ENCODE measurements at places on chromosomes 11 and 22.

- DNase-seq, result peak; percentile 79
Observed at GRCh38 chr11:66510271-66510989, at the start of gene BBS1. Gene BBS1 (plus strand): TSS chr11:66510635. CDS start chr11:66510660, 25 bp downstream.

GRCh38 chr11:62004473-62004872 lies 37.0 kb upstream of the FTH1 start:
- no peak for DNase-seq

GRCh38 chr11:111605681-111606080 lies 3.4 kb downstream of the SIK2 start:
- no peak for DNase-seq

- peak; percentile 69 for DNase-seq
Observed at GRCh38 chr11:62402226-62402959, 16.4 kb upstream of the SCGB1A1 start.

DNA sequence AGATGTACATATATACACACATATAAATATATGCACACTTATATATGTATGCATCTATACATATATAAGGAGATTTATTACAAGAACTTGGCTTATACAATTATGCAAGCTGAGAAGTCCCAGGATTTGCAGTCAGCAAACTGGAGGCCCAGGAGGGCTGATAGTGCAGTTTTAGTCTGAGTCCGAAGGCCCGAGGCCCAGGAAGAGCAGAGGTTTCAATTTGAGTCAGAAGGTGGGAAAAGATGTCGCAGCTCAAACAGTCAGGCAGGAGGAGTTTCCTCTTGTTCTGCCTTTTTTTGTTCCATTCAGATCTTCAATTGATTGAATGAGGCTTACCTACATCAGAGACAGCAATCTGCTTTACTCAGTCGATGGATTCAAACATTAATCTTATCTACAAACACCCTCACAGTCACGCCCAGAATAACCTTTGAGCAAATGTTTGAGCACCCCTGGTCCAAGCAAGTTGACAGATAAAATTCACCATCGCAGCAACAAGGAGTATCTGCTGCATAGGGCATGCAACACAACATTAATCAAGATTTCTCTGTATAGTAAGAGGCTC lies 4.0 kb upstream of the SGSM1 start:
- no peak for DNase-seq

DNA sequence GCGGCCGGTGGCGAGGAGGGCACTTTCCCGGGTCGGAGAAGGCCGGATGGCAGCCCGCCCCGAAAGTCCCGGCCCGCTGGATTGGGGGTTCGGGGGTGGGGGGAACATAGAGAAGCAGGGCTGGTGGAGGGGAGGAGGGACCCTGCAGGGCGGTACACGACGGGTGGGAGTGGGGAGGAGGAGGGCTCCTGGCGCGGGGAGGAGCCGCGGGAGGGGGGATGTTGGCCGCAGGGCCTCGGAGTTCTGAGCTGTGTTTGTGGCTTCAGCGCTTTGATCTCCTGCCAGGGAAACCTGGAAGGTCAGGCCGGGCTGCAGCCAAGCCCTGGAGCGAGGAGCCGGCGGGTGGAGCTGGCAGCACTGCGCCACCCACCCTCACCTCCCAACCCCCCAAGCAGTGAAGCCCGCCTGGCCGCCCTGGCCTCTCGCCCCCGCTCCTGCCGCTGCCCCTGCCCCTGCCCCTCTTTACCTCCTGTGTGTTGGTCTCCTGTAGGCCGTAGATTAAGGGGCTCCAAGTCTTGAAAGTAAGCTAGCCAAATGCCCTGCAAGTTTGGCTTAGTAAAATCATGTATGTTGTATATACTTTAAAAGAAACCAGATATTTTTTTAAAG lies 30.9 kb downstream of the C22orf31 start:
- peak; percentile 74 for DNase-seq

- no peak for DNase-seq
Observed at GRCh38 chr11:101434026-101434643, 149.7 kb downstream of the TRPC6 start.

DNA sequence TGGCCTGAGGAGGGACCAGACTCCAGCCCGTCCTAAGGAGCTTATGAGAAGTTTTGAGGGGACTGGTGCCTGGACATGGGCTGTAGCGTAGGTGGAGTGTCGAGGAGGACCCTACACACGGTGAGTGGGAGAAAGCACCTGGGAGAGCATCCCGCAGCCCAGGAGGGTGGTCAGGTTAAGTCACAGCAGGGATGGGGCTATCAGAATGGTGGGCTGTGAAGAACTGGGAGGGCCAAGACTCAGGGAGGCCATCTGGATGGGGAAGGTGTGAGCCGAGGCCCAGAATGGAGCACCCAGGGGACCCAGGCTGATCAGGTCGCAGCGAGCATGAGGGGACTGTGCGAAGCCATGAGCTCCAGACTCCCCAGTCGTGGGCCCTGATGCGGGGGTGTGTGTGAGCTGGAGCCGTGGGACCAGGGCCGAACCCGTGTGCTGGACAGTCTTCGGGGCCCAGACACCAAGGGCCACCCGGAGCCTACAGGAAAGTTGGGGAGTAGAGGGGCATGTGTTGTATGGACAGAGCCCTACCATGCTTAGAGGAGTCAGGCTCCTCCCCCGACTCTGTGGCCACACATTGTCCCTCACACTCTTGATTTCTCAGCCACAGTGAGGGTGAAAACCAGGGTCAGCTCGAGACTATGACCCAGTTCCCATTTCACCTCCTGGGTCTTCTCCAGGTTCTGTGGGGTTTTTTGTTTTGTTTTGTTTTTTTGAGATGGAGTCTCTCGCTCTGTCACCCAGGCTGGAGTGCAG lies 54.3 kb downstream of the BCR start:
- no peak for DNase-seq

DNA sequence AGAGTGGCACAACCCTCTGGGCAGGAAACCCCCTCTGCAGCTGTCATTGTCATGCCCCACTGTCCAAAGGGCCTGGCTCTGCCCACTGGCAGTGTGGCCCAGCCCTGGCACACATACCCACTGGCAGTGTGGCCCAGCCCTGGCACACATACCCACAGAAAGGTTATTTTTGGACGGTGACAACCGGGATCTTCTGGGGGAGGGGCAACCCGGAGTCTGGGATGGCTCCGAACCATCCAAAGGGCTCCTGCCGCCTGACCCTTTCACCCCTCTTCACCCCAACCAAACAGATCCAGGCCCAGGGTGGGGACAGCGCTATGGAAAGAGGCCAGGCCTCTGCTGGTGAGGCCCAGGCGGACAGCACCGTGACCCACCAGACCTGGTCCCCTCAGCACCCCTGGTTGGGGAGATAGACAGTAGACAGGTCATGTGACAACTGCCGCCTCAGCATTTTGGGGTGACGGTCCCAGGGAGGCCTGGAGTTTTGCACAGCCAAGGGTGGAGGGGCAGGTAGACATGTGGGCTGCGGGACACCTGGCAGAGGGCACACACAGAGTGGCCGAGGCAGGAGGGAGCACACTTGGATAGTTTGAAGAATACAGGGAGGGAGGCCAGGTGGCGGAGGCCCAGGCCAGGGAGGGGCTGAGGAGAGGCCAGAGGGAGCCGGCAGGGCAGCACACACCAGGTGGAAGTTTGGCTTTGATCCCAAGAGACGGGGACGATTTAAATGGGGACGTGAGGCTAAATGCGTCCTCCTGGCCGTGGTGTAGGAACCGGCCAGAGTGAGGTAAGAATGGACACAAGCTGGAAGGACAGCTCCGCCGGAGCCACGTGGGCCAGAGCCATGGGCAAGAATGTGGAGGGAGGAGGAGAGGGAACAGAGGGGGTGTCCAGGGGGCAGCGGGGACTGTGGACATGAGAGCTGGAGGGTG lies 2.9 kb downstream of the MAPK12 start:
- no peak for DNase-seq

DNA sequence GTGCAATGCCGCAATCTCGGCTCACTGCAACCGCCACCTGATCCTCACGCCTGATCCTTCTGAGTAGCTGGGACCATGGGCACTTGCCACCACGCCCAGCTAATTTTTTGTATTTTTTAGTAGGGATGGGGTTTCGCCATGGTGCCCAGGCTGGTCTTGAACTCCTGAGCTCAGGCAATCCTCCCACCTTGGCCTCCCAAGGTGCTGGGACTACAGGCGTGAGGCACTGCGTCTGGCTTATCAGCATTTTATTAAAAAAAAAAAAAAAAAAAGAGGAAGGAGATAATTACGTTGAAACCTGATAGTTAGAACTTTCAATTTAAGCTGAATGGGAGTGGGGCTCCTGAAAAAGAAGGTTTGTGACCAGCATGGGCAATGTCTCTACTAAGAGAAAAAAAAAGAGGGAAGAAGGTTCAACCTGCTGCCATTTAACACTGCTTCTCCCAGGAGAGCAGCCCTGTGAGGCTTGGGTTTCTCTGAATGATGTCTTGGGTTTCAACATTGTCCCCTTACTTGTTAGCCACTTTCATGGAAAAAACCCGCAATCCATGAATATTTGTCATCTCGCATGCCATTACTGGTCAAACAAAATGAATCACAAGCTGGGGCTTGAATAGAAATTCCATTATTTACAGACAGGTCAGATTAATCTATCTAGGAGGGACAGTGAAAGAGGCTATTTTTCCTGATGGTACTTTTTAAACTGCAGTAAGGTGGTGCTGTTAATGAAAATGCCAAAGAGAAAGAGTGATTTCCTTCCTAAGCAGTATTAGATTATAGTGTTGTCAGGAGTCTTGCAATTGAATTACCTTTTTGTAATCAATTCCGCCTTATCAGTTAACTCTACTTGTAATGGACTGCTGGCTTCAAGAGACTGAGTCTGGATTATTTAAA lies 72.5 kb downstream of the PACS1 start:
- no peak for DNase-seq

- DNase-seq, result peak; percentile 30
Observed at GRCh38 chr11:10304495-10305261, at the start of gene ADM. Gene ADM (plus strand): TSS chr11:10305073. CDS start chr11:10305701, 628 bp downstream.

GRCh38 chr11:70568035-70568813 lies 169.9 kb downstream of the CTTN start:
- DNase-seq, result no peak

- DNase-seq, result peak; percentile 69
Observed at GRCh38 chr22:23385678-23386631, 194.1 kb downstream of the IGLL1 start.

DNA sequence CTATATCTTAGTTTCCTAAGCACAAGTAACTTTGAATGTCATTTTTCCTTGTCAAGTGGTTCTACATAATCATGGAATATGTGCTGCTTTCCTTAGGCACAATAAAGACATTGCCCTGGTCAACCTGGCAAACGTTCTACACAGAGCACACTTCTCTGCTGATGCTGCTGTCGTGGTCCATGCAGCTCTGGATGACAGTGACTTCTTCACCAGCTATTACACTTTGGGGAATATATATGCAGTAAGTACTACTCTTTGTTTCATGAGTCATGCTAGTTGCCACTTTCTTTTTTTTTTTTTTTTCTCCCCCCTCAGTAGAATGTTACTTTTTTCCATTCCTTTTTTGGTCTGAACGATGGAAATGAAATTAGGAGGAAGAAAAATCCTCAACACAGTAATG lies 38.5 kb downstream of the TTC17 start:
- no peak for DNase-seq

DNA sequence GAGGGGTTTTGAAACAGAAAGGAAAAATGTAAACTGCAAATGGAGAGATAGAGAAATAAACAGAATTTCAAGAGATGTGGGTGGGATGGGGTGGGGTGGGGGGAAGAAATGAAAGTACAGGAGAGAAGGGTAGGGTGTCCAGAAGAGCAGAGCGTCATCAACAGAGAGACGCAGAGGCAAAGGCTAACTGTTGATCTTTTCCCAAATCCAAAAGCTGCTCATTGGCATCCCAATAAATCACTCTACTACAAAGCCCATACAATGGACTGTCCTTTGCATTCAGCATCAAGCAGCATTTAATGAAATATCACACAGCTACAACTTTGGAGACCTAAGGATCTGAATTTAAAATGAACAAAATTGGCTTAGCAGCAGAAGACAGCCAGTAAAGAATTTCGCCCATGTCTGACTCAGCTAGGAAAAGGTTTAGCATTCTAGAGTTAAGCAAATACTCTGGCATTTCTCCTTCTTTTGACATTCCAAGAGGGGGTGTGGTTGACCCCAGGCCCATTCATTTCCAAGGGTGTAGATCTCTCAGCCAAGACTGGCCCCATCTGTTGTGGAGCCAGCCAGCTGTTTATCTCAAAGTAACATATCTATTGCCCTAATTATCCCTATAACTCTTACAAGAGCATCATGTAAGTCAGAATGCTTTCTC lies 1.5 kb downstream of the RAB30 start:
- DNase-seq, result no peak

DNA sequence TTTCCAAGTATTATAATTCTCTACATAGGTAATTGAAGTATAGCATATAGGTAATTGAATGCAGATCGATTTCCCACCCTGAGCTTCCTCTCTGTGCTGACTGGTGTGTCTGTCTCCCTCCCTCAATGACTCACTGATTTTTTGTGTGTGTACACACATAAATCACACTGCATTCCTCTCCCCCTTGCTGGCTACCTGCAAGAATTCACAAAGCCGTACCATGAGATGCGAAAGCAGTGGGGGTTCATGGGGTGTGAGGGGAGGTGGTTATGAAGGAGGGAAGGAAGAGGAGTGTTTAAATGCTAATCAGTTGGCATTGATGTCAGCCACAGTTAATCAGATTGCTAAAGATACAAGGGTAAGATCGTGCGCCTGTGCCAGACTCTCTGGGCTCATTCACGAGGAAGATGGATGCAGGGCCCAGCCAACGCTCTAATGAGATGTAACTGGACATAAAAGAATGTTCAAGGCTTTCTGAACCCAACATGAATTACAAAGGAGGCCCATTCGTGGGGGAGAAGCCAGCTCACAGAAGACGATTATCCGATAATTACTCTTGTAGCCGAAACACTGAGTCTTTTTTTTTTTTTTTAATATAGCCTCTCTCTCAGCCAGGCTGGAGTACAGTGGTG lies 107.4 kb downstream of the SEZ6L start:
- no peak for DNase-seq

DNA sequence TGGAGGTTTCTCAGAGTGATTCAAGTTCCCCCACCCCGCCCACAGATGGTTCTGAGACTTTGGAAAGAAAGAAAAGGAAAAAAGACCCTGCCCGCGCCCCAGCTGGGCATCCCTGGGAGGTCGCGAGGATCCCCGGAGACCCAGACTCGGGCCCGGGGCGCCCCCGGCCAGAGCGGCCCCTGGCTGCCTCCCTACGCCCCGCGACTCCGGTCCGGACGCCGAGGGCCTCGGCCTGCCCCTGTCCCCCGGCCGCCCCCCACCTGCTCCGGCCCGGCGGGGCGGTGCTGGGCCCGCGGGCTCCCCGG lies 2.3 kb upstream of the AIFM3 start:
- no peak for DNase-seq

DNA sequence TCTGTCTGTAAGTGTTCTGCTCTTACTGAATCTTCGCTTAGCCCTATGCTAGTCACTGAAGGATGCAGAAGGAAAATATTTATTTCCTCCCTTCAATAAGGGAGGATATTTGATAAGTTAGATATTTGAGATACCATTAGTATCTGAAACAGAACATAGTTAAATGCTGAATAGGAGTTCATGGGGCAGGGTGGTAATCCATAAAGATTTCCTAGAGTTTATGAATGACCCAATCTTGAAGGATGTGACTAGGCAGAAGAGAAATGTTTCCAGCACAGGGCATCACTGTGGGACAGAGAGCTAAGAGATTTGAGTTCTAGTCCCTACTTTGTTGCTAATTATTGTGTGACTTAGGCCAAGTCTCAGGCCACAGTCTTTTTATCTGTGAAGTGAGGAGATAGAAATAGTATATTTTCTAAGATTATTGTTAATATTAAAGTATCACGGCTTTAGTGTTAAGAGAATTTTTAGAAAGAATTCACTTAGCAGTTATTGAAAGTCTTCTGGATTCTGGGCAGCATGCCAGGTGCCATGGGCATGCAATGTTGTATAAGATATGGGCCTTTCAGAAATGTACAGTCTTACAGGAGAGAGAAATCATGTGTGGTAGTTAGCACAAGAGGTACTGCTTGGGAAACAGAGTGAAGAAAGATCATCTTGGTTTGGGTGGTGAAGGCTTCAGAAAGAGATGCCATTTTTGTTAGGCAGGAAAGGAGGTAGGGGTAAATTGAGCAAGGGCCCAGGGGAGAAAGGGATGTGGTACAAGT lies 24.0 kb downstream of the SWAP70 start:
- peak; percentile 82 for DNase-seq

Measured in hematopoietic multipotent progenitor cell treated with erythropoietin and hydrocortisone succinate and interleukin-3 and kit ligand, for 8 days (in vitro differentiated cells).